ENCODE measurements at places on chromosomes 7 and 10. TPM values are rescaled to one million over a fixed set of nuclear protein-coding genes. Genes with fewer than 3 reads are reported as not detected.

DNA sequence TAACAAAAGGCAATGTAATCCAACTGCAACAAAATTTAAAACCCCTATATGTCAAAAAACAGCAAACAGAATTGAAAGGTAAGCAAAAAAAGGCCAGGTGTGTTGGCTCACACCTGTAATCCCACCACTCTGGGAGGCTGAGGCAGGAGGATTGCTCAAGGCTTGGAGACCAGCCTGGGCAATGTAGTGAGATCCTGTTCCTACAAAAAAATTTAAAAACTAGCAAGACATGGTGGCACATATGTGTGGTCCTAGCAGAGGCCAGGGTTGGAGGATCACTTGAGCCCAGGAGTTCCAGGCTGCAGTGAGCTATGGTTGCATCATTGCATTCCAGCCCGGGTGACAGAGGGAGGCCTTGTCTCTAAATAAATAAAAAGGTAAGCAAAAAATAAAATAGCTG lies 212.1 kb upstream of the KLF14 start:
- peaks cover 20% of the 10 kb centered on the region for H3K4me1 ChIP-seq
- H3K27me3 ChIP-seq, result no peaks in the 10 kb centered on the region
- H3K27ac ChIP-seq, result peak overlapping the region; percentile 91
- H3K4me3 ChIP-seq, result no peak overlapping the region
- peaks cover 3% of the 10 kb centered on the region for H3K36me3 ChIP-seq

- H3K4me1 ChIP-seq, result no peaks in the 10 kb centered on the region
- no peak overlapping the region for H3K27ac ChIP-seq
- H3K36me3 ChIP-seq, result no peaks in the 10 kb centered on the region
Observed at GRCh38 chr7:89023206-89023605, 227.7 kb upstream of the TEX47 start.

DNA sequence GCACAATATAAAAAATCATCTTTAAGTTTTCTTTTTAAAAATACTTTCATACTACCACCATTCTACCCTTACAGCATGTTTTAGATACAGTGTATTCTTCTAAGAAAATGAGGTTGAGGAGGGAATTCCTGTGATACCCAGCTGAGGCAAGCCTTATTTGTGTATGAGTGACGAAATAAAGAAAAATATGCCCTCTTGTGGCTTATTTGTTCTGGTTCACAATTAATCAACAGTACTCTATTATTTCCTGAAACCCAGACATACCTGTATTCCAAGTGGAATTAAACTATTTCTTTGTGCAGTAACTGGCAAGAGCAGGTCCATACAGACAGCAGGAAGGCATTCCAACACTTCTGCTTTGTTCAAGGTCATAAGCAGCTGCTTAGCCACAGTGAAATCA lies 4.5 kb upstream of the SEMA3D start:
- no peak overlapping the region for H3K4me3 ChIP-seq
- H3K27ac ChIP-seq, result no peak overlapping the region
- DNase-seq, result peak; percentile 36
- no peaks in the 10 kb centered on the region for H3K4me1 ChIP-seq
- no peaks in the 10 kb centered on the region for H3K36me3 ChIP-seq

GRCh38 chr10:89053555-89053954 lies 63.0 kb downstream of the FAS start:
- H3K4me1 ChIP-seq, result no peaks in the 10 kb centered on the region
- H3K27me3 ChIP-seq, result no peaks in the 10 kb centered on the region
- no peaks in the 10 kb centered on the region for H3K36me3 ChIP-seq
- no peak overlapping the region for H3K4me3 ChIP-seq
- no peak for DNase-seq

GRCh38 chr10:116694927-116695268 lies 47.5 kb downstream of the HSPA12A start:
- no peak for DNase-seq
- H3K36me3 ChIP-seq, result peaks cover 2% of the 10 kb centered on the region
- peaks cover 7% of the 10 kb centered on the region for H3K4me1 ChIP-seq
- no peaks in the 10 kb centered on the region for H3K27me3 ChIP-seq

DNA sequence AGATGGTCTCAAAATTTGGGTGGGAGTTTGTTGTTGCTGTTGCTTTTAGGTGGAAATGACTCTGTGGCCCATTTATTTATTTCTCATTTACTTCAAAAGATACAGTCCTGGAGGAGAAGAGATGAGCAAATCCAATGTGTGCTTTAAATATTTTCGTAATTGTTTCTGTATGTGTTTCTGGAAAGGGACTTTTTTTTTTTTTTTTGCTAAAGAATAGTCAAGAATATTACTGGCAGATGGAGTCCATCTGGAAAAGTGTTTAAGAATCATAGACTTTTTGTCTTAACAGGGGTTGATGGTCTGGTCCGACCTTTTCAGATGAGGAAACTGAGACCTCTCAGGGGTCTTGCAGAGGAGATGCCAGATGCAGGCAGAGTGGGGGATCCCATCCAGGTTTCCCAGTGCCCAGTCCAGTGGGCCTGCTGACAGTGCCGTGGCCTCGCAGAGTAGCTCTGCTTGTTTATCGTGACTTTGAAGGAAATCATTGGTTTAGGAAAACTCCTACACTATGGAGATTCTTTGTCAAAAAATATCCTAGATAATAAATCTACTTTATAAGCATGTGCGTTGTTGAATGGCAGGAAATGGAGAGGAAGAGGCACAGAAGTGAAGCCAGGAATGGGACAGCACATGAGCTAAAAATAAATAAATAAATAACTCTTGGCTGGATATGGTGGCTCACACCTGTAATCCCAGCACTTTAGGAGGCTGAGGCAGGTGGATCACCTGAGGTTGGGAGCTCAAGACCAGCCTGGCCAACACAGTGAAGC lies 164.3 kb upstream of the SVIL start:
- no peak for DNase-seq
- H3K36me3 ChIP-seq, result no peaks in the 10 kb centered on the region
- no peak overlapping the region for H3K4me3 ChIP-seq
- H3K27me3 ChIP-seq, result no peaks in the 10 kb centered on the region

The PILRB gene
- 3.6 TPM for total RNA-seq

- no peak for DNase-seq
- no peak overlapping the region for H3K4me3 ChIP-seq
- H3K4me1 ChIP-seq, result no peaks in the 10 kb centered on the region
- no peaks in the 10 kb centered on the region for H3K27me3 ChIP-seq
- H3K27ac ChIP-seq, result no peak overlapping the region
- no peaks in the 10 kb centered on the region for H3K36me3 ChIP-seq
Observed at GRCh38 chr7:151717415-151717814, 159.5 kb downstream of the PRKAG2 start.

DNA sequence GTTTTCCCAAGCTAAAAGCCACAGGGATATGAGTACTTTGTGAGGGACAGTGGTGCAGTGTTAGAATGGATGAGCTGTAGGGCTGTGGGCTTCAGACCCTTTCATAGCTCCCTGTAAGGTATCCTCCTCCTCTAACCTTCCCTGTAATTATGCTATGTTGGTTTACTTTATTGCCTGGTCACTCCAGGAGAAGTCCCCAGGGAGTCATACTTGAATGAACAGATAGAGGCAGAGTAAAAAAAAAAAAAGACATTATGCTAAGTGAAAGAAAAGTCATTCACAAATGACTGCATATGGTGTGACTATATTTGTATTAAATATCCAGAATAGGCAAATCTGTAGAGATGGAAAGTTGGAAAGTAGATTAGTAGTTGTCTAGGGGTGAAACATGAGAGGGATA lies 434.4 kb downstream of the AUTS2 start:
- no peak overlapping the region for H3K27ac ChIP-seq
- H3K4me3 ChIP-seq, result no peak overlapping the region
- no peaks in the 10 kb centered on the region for H3K36me3 ChIP-seq
- H3K27me3 ChIP-seq, result no peaks in the 10 kb centered on the region

DNA sequence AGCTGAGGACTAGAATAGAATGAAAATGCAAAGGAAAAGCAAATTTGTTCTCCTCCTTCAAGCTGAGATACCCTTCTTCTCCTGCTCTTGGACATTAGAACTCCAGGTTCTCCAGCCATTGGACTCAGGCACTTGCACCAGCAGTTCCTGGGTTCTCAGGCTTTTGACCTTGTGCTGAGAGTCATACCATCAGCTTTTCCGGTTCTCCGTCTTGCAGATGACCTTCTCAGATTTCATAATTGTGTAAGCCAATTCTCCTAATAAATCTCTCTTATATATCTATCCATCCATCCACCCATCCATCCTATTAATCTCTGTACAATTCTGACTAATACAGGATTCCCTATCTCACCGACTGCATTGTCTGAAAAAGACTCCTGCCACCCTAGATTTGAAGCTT lies 108.3 kb downstream of the AHR start:
- H3K36me3 ChIP-seq, result no peaks in the 10 kb centered on the region
- peak; percentile 62 for DNase-seq
- H3K4me3 ChIP-seq, result no peak overlapping the region
- peak overlapping the region; percentile 46 for H3K27ac ChIP-seq
- peaks cover 8% of the 10 kb centered on the region for H3K4me1 ChIP-seq

- no peak overlapping the region for H3K4me3 ChIP-seq
- H3K4me1 ChIP-seq, result no peaks in the 10 kb centered on the region
- no peak overlapping the region for H3K27ac ChIP-seq
- no peaks in the 10 kb centered on the region for H3K36me3 ChIP-seq
- no peak for DNase-seq
Observed at GRCh38 chr7:123627851-123628250, 26.2 kb downstream of the ASB15 start.

- no peak for DNase-seq
- no peak overlapping the region for H3K4me3 ChIP-seq
- H3K4me1 ChIP-seq, result no peaks in the 10 kb centered on the region
- no peaks in the 10 kb centered on the region for H3K36me3 ChIP-seq
Observed at GRCh38 chr10:60767424-60767823, 10.9 kb upstream of the CDK1 start.

DNA sequence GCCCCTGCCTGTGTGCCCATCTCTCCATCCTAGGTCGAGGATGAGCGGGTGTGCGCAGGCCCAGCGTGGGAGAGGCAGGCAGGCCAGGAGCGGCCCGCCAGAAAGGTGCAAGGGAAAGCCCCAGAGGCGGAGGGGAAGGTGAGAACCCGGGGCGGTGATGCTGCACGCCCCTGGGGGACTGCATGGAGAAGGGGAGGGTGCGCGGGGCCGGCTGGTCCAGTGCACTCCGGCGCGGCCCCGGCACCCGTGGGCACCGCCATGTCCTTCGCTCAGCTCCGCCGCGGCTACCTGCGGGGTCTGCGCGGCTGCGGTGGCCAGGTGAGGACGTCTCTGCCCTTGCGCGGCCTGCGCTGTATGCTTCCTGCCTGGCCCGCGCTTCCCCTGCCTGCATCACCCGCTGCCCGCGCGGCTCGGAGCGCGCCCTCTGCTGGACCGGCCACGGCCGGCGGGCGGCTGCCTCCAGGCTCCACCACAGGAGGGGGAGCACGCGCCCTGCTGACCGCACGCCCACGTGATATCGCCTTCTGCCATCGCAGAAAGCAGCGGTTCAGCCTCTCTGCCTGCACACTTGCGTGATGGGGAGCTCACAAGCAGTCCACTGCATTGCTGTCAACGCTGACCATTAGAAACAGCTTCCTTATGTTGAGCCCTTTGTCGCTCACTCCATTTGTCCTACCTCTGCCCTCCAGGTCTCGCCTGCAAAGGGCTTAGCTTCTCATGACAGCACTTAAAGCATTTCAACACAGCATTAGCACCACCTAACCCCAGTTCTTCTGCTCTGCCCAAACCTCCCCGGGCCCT lies 73.9 kb downstream of the CXCL12 start:
- no peaks in the 10 kb centered on the region for H3K4me1 ChIP-seq
- H3K27ac ChIP-seq, result no peak overlapping the region
- peak; percentile 78 for DNase-seq
- no peaks in the 10 kb centered on the region for H3K27me3 ChIP-seq
- H3K36me3 ChIP-seq, result no peaks in the 10 kb centered on the region
- H3K4me3 ChIP-seq, result no peak overlapping the region

The FAM25G gene
- total RNA-seq, result not detected

The MKX gene
- total RNA-seq, result 15.0 TPM

The CLRN3 gene
- total RNA-seq, result not detected

The COBL gene
- total RNA-seq, result 0.26 TPM

The DKK1 gene
- 54.4 TPM for total RNA-seq

DNA sequence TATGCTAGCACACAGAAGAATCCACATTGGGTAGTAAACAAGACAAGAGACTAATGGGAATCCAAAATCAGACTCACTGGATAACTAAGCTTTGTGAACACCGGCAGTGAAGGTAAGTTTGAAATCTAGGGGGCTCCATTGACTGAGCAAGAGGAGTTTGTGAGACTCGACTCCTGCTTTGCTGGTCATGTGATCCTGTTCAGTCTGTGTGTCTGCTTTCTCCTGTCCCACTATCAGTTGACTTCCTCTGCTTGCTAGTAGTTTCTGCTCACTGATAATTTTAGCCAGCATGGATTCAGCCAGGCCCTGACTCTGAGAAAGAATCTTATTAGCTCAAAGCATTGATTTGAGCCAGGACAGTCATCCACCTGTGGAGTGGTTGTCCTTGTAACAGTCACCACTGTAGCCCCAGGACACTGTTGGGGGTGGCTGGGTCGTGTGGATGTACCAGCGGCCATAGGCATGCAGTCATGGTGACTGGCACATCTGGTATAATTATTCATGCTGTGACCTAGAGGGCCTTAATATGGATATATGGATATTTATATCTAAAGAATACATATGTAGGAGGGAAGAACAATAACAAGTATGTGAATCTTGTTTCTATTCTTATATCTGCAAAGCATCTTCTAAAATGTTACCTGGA lies 44.4 kb downstream of the DNAH11 start:
- no peaks in the 10 kb centered on the region for H3K27me3 ChIP-seq
- H3K4me3 ChIP-seq, result no peak overlapping the region
- H3K36me3 ChIP-seq, result no peaks in the 10 kb centered on the region
- no peaks in the 10 kb centered on the region for H3K4me1 ChIP-seq

DNA sequence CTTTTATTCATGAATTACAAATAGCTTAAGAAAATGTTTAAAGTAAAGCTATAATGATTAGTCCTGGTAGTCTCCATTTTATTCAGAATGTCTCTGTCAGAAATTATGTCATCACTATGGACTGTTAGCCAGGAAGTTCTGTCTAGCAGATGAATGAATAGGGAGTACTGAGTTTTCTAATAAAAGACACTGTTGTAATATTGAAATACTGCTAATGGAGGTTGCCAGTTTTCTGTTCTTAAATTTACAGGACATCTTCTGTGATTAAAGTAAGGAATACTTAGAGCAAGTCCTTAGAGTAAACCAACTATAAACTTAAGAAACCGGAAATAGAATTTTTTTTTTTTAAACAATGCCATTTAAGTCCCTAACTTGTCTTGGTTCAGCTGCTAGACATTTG lies 309.8 kb downstream of the ADK start:
- peak; percentile 8 for DNase-seq
- no peaks in the 10 kb centered on the region for H3K36me3 ChIP-seq
- H3K27me3 ChIP-seq, result no peaks in the 10 kb centered on the region
- H3K4me3 ChIP-seq, result no peak overlapping the region

DNA sequence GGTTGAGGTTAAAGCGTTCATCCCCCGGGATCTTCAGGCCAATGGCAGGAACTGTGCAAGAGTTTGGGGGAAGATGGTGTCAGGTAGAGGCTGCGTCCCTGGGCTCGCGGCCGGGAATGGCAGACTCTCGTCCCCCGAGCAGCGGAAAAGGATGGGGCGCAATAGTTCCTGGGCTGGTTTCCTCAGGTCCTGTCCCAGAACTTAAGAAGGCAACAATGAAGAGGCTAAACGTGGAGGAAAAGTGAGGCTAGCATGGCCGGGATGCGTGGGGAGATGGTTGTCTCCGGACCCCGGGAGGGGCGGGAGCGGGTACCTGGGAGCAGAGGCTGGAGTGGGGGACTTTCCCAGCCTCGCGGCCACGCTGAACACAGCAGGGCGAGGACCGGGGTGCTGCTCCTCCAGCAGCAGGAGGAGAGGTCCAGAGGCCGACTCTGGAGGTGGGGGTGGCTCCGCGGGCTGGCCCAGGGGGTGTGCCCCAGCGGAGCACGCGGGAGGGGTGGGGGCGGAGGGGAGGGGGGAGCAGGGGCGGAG lies 882 bp downstream of the IRF5 start:
- peaks cover 36% of the 10 kb centered on the region for H3K27me3 ChIP-seq
- DNase-seq, result no peak
- no peaks in the 10 kb centered on the region for H3K36me3 ChIP-seq
- peak overlapping the region; percentile 39 for H3K4me3 ChIP-seq
- H3K4me1 ChIP-seq, result no peaks in the 10 kb centered on the region
- no peak overlapping the region for H3K27ac ChIP-seq

Measured in fibroblast of lung (primary cell).